ENCODE measurements at places on chromosomes 2 and 18. TPM values are rescaled to one million over a fixed set of nuclear protein-coding genes. Genes with fewer than 3 reads are reported as not detected.

DNA sequence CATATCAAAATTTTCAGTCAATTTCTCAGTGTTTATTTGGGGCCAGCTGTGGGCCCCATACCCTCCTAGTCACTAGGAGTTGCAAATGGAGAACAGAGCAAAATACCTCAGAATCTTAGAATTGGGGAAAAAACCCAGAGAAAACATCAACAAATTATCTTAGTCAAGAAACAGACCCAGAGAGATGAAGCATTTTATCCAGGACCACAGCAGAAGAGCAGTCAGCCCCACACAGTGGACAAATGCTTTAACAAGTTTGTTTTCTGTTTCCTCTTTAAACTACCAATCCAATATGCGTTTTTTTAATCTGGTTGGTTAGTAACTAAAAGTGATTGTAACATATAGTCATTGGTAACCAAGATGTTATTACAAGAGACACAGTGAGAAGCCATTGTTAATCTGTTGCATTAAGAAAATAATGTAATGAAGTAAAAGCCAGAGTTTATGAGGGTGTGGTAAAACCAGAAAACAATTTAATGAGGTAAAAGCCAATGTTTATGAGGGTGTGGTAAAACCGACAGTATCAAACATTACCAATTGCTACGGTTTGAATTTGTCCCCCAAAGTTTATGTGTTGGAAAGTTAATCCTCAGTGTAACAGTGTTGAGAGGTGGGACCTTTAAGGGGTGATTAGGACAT, 60.7 kb upstream of the COX7A2L start:
- DNase-seq, result no peak

- no peak for DNase-seq
These were observed 40.9 kb upstream of the STPG4 start for GRCh38 chr2:47196046-47196445.

- peak; percentile 59 for DNase-seq
These were observed 18.6 kb upstream of the COL6A3 start for GRCh38 chr2:237432484-237433092.

DNA sequence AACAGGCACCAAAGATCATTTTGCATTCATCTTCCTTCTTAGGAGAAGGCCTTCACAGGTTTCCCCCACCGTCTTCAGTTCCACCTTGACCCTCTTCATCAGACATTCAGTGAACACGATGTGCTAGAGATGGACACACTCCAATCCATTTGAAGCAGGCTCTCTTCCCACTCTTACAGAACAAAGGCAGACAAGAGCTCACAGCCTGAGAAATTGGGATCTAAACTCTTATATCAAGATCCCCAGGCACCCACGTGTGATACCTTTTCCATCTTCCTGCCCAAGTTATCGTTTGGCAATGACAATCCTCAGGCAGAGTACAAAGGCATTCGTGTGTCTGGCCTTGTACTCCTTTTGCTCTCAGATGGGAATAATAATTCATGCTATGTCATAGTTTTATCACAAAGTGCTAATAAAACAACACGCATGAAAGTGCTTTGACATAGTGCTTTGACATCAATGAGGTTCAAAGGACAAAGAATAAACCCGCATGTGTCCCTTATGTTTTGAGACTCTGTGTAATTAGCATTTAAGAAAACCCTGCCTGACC, 369.3 kb upstream of the KLHL29 start:
- no peak for DNase-seq

GRCh38 chr2:175006281-175006680, 1.1 kb upstream of the CHN1 start:
- DNase-seq, result no peak

DNA sequence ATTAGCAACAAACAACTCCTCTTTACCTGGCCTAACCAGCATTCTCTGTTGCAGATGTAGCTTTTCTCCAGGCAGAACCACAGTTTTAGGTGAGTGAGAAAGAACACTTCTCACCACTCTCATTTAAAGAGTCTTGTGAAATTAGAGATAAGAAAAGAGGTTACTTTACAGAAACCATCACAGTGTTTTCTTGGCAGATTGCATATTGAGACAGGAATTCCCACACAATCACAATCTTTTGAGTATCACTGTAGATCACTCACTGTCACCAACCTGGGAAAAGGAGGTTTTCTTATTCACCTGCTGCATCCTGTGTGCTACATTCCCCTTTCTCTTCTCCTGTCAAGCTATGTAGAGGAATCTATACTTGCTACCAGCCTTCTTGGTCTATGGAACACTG, 574.6 kb downstream of the SLC4A3 start:
- DNase-seq, result no peak

G6PC2 gene
- not detected for polyA plus RNA-seq

HTR2B gene
- 0.08 TPM for polyA plus RNA-seq

All from naive thymus-derived CD8-positive, alpha-beta T cell (primary cell).